ENCODE measurements at places on chromosomes 4 and X. TPM values are rescaled to one million over a fixed set of nuclear protein-coding genes. Genes with fewer than 3 reads are reported as not detected.

- no peak for DNase-seq
These were observed 47.7 kb downstream of the DDX3X start for GRCh38 chrX:41381685-41382084.

DNA sequence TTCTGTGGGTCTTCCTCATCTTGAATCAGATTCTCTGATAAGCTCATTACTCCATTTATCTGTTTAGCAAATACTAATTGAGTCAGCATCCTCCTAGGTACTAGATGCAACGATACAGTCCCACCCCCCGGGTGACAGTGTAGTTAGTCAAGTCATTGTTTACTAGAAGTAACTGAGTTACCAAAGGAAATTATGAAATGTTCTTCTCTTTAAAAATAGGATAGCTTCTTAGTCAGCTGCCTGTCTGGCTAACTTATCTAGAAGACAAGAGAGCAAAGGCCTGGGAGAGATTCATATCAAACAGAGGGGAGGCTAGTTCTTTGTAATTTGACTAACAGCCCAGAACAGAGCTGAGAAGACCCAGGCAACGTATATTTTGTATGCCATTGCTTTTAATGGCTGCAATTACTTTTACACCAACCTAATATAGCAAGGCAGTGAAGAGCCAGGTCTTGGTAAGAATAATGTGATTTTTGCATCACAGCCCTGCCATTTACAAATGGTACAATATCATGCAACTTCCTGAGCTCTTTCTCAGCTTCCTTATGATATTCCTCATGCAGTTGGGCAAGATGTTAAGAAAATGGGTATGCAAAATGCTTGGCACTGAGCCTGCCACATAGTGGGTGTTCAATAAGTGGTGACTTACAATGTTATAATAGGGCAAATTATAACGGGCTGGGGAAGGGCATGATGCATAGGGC lies 149.9 kb downstream of the CHIC2 start:
- DNase-seq: no peak

- DNase-seq: no peak
These were observed 54.5 kb upstream of the FBXW7 start for GRCh38 chr4:152590179-152591031.

- DNase-seq: no peak
These were observed 104.3 kb downstream of the PARM1 start for GRCh38 chr4:75037252-75037651.

DNA sequence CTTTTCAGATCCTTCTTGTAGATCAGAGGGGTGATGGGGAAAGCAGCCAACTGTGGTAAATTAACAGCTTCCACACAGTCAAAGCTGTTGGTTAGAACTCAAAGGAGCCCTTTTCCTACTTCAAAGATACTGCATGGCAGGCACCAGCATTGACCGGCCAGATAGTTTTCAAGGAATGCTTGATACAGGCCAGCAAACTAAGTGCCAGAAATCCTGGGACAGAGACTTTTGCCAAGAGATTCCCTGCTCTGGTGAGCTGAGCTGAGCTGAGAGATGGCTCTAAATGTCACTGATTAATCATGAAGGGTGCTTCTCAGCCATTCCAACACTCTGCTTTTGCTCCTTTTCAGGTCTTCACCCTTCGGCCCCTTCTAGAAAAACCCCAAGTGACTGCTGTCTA lies 131.6 kb upstream of the MED14 start:
- DNase-seq: no peak

- DNase-seq: no peak
These were observed 166.4 kb upstream of the NPY2R start for GRCh38 chr4:155042014-155042413.

DNA sequence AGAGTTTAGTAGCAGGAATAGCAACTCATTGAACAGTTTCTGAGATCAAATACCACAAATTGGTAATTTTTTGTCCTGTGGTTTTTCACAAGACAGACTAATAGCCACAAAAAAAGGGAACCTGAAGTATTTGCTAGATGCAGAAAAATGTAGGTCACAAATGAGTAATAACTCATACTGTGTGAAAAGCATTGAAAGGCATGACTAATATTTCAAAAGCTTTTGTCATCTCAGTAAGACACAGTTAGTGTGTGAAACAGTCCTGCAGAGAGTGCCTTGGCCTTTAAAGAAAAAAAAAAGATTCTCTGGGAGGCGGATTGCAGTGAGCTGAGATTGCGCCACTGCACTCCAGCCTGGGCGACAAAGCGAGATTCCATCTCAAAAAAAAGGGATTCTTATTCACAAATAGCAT lies 31.4 kb upstream of the SLC25A31 start:
- no peak for DNase-seq

The DCUN1D4 gene
- 29.7 TPM for total RNA-seq

The C4orf50 gene
- total RNA-seq: 0.52 TPM

The RNF150 gene
- not detected for total RNA-seq

The EXOC1L gene
- total RNA-seq: not detected

The LRP2BP gene
- total RNA-seq: 0.47 TPM

Data from activated T-helper 1 cell treated with anti-CD3 and anti-CD28 coated beads, Interleukin-12 subunit alpha, Interleukin-12 subunit beta, Interleukin-2, Interleukin-4 antibody, amounts not matched to agents 30 ng/mL and 10 ng/mL and 1 ng/mL, durations not matched to agents 14 hours and 24 hours and 36 hours (primary cell).